ENCODE measurements at places on chromosomes 11 and 22. TPM values are rescaled to one million over a fixed set of nuclear protein-coding genes. Genes with fewer than 3 reads are reported as not detected.

The MPZL2 gene
- 5.8 TPM for total RNA-seq

The GAB4 gene
- total RNA-seq: not detected

The TFIP11 gene
- 27.6 TPM for total RNA-seq

DNA sequence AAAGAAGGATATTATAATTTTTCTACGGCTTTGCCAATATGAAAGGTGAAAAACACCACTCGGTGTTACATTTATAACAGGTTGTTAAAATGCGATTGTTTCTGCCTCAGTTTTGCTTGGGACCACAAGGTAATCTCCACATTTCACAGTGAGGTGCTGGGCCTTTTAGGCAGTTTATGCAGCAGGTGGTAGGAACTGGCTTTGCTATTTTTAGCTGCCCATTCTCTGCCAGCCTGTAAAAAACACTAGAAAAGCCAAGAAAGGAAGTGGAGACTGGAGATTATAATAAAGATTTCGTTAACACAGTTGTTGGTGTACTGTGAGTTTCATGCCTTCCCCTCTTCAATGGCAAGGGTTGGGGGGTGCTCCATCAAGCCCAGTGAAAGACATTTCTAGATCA, 8.0 kb upstream of the MRPL16 start:
- no peak for DNase-seq

- no peak for DNase-seq
Observed at GRCh38 chr22:39152024-39152510, 413 bp downstream of the CBX7 start.

- DNase-seq: no peak
Observed at GRCh38 chr11:80727315-80727714, 1286.5 kb upstream of the TENM4 start.

GRCh38 chr22:44821741-44822475, 69.5 kb downstream of the ARHGAP8 start:
- no peak for DNase-seq

DNA sequence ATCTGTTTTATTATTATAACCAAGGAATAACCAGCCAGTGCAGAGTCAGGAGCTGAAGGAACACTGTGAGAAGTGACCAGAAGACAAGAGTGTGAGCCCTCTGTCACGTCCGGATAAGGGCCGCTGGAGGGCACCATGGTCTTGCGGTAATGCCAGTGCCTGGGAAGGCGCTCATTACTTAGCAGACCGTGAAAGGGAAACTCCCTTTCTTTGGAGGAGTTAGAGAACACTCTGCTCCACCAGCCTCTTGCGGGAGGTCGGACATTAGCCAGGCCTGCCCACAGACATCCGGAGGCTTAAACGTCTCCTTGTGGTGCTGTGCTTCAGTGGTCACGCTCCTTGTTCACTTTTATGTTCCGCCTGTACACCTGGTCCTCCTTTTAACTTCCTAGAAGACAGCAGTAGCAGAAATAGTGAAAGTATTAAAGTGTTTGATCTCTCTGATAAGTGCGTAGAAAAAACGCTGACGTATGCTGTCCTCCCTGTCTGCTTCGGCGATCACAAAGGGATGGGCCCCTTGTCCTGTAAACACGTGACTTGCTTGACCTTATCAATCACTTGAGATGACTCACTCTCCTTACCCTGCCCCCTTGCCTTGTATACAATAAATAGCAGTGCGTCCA, 120.6 kb upstream of the LMO1 start:
- DNase-seq: peak; percentile 75

DNA sequence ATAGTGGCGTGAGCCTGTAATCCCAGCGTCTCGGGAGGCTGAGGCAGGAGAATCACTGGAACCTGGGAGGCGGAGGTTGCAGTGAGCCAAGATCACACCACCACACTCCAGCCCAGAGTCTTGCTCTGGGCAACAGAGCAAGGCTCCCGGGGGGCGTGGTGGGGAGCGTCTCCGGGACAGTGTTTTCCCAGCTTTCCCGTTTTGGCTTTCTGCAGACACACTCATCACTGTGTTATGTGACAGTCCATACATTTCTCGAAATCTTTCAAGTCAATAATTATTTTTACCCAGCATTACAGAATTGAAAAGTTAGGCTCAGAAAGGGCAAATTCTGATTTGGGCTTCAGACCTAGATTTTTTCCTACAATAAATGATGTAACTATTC, 31.7 kb downstream of the NEAT1 start:
- no peak for DNase-seq

DNA sequence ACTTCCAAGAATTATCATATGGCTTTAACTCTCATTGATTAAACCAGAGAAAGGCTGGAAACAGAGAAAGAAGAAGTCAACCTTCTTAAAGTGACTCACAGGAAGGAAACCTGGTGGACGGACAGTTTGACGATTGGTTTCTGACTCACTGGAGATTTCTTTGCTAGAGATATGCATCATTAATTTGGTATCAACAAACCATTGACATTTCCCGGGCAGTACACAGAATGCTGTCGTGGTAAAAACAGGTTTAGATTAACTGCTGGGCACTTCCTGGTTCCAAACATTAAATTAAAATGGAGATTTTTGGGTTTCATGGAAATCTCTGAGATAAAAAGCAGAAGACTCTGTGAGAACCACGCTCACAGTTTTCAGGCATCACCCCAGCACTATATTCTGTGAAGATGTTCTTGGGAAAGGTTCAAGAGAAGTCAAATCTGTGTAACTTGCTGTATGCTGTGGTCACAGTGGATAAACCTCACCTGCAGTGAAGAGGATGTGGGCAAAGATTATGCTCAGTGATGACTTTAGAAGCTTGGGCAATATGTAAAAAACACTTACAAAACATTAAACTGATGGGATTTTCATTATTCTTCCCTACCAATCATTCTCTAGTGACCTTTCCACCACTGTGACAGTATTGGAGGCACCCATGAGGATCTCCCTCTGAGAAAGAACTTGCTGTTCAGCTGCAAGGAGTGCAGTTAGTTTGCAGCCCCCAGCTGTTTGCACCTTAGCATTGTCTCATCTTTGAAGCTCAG, 61.1 kb upstream of the CD44 start:
- no peak for DNase-seq

- DNase-seq: no peak
Observed at GRCh38 chr22:50283821-50284220, 13.6 kb upstream of the MAPK11 start.

- DNase-seq: no peak
Observed at GRCh38 chr11:12800032-12800671, 125.9 kb downstream of the TEAD1 start.

DNA sequence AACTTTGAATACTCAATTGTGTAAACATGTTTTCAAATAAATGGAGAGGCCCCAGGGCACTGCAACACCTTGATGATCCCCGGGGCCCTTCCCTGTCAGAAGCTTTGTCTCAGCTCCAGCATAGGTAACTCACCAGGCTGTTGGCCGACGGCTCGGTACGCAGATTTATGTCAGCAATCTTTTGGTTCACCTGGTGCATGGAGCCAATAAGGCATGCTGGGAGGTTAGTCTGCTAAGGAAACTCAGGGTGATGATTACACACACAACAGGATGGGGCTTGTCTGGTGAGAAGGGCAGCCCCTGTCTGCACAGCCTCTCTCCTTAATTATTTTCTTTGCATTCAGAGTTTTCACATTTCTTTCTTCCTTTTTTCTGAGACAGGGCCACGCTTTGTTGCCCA, 10.8 kb downstream of the FAM227A start:
- no peak for DNase-seq

DNA sequence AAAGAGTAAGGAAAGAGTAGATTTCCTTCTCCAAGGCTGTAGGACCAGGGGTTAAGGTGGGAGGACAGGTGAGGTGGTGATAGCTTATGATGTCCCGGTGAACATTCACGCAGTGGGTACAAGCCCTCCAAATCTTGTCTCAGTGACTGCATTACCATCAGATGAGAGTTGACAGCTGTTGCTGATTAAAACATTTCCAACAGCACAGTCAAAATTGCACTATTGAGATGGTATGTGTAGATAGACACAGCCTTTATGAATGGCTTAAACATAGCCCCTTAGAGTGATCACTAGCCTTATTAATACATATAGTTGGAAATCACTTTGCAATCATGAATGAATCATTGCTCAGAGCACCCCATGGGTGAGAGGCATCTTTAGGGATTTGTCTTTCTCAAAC, 7.3 kb downstream of the NELL1 start:
- no peak for DNase-seq

- DNase-seq: no peak
Observed at GRCh38 chr11:3854660-3854976, 846 bp upstream of the STIM1 start.

GRCh38 chr11:66002648-66003225, 434 bp downstream of the BANF1 start:
- peak; percentile 75 for DNase-seq
